GF-D8 (cell line): ENCODE measurements at places on chromosomes 6 and 20.

- no peak for DNase-seq
These were observed 465.0 kb upstream of the GJE1 start for GRCh38 chr6:141667580-141668309.

DNA sequence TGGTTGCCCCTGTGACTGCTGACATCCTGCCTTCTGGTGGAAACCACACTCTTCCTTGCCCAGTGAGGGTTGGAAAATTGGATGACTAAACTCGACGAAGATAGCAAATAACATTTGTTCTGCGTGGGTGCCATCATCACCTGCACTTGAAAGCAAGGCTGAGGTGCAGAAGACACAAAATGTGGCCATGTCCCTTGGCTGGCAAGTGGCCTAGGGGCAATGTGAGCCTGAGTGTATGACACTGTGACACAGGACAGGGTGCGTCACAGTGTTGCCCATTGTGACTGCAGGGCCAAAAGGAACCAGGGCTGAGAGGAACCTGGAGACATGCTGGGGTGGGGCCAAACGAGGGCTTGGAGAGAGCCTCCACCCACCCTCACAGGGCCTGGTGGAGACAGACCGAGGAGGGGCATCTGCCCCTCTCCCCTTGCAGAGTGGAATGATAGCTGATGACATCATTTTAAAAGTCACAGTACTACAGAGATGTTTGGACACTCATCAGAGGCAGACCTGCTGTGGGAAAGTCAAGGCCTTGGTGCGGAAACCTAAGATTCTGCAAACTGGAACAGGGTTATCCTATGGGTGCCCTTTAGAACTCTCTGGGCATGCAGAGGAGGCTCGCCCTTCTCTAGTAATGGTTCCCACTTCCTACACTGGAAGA, 12.8 kb upstream of the HLA-F start:
- no peak for DNase-seq

- no peak for DNase-seq
These were observed 48.4 kb upstream of the IYD start for GRCh38 chr6:150320442-150320841.

DNA sequence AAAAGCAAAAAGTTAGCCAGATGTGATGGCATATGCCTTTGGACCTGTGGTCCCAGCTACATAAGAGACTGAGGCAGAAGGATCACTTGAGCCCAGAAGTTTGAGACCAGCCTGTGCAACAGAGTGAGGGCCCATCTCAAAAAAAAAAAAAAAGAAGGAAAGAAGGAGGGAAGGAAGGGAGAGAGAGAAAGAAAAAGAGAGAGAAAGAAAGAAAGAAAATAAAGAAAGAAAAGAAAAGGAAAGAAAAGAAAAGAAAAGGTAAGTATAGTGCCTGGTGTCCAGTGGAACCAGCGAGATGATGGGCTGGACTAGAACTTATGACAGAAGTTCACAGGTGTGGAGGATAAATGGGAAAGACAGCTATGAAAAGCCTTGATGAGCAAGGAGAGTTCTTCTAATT, 100.9 kb downstream of the QRSL1 start:
- DNase-seq = no peak

GRCh38 chr20:50335105-50335504, 144.5 kb downstream of the CEBPB start:
- DNase-seq = no peak

- no peak for DNase-seq
These were observed 81.7 kb downstream of the YTHDF1 start for GRCh38 chr20:63134201-63134612.

DNA sequence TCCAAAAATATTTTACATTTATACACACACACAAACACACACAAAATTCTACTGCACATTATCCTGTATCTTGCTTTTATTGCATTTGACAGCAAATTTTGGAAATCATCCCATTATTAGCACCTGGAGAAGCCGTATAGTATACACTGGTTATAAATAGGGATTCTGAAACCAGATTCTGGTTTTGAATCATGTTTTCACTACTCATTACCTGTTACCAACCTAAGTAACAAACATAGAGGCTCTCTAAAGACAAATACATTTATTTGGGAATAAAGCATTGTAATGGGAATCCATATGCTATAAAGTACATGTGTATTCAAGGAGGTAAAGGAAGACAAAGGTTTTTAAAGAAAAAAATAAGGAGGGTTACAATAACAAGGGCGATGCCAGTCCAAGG, 106.8 kb downstream of the OR2B2 start:
- no peak for DNase-seq

DNA sequence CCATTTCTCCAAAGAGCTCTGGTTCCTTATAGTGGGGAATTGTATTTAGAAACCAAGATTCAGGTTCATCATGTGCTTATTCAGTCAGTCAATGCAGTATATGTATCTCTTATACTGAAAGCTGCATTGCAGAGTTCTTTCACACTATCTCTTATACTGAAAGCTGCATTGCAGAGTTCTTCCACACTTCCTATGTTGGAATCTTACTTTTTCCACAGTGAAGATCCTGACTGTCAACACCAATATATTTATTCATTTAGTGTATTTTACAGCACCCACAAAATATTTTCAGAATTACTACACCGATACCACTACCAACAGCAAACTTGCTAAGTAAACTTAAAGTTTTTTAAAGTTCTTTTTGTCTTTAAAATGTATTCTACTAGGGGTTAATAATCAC, 349.3 kb upstream of the MMS22L start:
- DNase-seq = no peak

- no peak for DNase-seq
These were observed 195.6 kb downstream of the PREX1 start for GRCh38 chr20:48632017-48632824.

DNA sequence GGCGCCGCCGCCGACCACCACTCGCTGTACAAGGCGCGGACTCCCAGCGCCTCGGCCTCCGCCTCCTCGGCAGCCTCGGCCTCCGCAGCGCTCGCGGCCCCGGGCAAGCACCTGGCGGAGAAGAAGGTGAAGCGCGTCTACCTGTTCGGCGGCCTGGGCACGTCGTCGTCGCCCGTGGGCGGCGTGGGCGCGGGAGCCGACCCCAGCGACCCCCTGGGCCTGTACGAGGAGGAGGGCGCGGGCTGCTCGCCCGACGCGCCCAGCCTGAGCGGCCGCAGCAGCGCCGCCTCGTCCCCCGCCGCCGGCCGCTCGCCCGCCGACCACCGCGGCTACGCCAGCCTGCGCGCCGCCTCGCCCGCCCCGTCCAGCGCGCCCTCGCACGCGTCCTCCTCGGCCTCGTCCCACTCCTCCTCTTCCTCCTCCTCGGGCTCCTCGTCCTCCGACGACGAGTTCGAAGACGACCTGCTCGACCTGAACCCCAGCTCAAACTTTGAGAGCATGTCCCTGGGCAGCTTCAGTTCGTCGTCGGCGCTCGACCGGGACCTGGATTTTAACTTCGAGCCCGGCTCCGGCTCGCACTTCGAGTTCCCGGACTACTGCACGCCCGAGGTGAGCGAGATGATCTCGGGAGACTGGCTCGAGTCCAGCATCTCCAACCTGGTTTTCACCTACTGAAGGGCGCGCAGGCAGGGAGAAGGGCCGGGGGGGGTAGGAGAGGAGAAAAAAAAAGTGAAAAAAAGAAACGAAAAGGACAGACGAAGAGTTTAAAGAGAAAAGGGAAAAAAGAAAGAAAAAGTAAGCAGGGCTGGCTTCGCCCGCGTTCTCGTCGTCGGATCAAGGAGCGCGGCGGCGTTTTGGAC, 2.0 kb downstream of the SOX4 start:
- no peak for DNase-seq

GRCh38 chr20:34426026-34426425, 63.0 kb downstream of the ITCH start:
- no peak for DNase-seq

DNA sequence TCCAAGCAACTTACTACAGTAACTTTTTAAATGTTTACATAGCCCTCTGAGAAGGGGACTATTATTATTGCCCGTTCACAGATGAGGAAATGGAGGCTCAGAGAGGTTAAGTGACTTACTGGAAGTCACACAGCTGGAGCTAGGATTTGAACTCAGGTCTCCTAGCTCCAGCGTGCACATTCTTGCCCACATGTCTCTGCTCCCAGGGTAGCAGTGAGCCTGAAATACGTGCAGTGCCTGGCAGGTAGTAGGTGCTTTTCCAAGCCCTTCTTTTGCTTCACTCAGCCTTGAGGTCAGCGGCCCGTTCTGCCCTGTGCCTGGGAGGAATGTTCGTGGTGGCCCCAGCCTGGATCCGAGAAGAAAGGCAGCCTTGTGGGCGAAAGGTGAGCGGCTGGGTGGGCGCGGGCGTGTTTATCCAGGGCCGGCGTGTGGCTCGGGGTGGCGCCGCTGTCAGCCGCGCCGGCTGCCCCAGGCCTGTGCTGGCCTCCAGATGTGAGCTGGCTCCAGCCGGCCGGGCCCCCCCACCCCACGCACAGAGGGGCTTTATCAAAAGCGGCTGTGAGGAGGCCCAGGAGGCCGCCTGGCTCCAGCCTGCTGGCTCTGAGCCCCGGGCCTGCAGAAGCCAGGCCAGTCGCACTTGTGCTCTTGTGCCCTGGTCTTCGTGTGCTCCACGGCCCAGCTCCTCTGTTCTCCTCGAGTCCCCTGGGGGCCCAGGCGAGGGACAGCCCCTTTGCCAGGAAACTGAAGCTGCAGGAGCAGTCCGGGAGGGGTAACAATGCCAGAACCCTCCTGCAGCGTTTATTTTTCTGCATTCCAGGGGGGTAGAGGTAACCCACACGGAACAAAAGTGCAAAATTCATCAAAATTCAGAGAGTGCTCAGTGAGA, 58.1 kb downstream of the UBE2V1 start:
- DNase-seq = no peak

DNA sequence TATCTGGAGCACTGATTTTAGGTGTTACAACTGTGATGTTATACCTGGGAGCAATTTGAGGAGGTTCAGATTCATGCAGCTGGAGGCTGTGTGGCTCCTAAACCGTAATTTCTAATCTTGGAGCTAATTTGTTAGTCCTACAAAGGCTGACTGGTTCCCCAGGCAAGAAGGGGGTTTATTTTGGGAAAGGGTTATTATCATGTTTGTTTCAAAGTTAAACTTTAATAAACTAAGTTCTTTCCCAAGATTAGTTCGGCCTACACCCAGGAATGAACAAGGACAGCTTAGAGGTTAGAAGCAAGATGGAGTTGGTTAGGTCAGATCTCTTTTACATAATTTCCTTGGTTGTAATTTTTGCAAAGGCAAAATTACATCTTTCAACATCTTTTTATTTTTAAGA, 135.8 kb downstream of the MYO6 start:
- no peak for DNase-seq

GRCh38 chr20:12383821-12384220, 466.1 kb downstream of the BTBD3 start:
- DNase-seq = no peak

- no peak for DNase-seq
These were observed 176.2 kb downstream of the NFATC2 start for GRCh38 chr20:51366155-51366886.

GRCh38 chr20:51158226-51158625, 135.3 kb upstream of the KCNG1 start:
- no peak for DNase-seq

- peak; percentile 72 for DNase-seq
These were observed 6.1 kb upstream of the PKIG start for GRCh38 chr20:44576297-44576696.

DNA sequence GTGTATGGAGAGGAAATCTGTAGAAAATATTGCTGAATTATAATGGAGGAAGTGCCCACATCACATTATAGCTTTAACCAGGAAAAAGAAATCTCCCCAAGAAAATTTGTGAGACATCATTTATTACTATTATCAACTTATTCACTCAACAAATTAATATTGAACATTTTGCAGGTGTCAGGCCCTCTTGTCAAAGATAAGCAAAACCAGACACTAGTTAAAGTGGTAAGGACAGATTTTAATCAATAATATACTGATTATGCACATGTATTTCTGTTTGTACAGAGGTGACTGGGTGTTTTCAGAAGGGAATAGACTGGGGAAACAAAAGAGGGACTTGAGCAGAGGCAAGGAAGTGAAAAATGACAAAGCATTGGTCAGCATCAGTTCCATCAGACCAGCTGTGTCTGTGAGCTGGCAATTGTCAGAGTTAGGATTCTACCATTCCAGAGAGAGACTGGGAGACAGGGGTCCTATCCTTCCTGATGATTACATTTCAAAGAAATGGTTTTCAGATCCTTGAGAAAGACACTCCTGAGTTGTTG, 519.2 kb downstream of the UTRN start:
- no peak for DNase-seq

DNA sequence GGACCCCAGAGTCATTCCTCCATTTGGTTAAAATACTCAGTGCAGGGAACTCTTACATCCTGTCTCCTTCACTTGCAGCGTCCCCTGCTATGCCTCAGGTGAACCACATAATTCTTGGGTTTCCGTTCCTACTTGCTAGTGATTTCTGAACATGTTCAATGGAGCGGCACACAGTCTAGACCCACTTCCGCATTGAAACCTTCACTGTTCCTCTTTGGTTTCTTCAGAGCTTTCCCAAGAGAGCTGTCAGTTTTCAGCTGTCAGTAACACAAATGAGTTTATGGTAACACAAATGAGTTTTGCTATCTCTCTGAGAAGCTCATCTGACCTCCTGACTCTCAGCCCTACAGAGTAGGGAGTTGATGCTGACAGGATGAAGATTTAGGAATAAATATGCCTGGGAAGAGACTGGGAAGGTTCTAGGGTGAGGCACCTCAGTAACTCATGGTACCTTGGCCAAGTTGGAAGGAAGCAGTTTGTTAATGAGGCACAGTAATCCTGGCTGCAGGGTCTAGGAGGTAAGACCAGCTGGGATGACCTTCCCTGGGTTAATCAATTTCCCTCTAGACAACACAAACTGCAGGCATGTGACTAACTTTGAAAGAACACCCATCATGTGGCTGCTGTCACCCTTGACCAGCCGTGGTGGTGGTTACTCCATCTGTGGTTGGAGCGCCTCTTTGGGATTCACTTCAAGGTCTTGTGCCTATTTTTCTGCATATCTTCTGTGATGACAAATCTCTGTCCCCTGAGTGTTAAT, 5.4 kb downstream of the SYS1 start:
- peak; percentile 80 for DNase-seq

DNA sequence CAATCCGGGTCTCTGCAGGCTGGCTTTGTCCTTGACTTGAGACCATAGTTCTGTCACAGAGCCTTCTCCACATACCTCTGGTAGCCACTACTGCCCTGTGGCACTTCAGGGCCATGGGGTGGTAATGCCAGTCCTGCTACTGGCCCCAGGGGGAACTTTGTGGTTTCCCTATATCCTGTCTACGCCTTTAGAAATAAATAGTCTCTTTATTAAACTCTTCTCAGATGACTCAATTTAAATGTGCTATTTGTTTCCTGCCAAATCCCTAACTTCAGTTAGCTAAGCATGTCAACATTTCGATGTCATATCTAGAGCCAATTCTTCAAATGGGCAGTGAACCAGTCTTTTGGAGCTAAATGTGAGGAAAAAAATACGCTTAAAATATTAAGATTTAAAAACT, 60.1 kb downstream of the SEL1L2 start:
- DNase-seq = no peak

GRCh38 chr6:6484681-6485080, 103.8 kb upstream of the LY86 start:
- DNase-seq = no peak

- DNase-seq = no peak
These were observed 60.0 kb upstream of the EZR start for GRCh38 chr6:158879180-158879579.
